Small intestine (tissue), 16 donors: ENCODE measurements at places on chromosomes 13 and 19. TPM values are rescaled to one million over a fixed set of nuclear protein-coding genes. Genes with fewer than 3 reads are reported as not detected.
A peak's percentile ranks its signal among the peaks of the same experiment; 100 is the strongest.

The TMC4 gene
- 140 TPM for polyA plus RNA-seq

The ZNF324B gene
- polyA plus RNA-seq, result 1.1 TPM

The KASH5 gene
- polyA plus RNA-seq, result not detected

GRCh38 chr13:90485436-90485835 is 862.1 kb upstream of the MIR17HG start:
- no peak overlapping the region for H3K27ac ChIP-seq
- no peaks in the 10 kb centered on the region for H3K4me1 ChIP-seq
- H3K27me3 ChIP-seq, result no peaks in the 10 kb centered on the region
- H3K4me3 ChIP-seq, result no peak overlapping the region
- no peaks in the 10 kb centered on the region for H3K36me3 ChIP-seq

DNA sequence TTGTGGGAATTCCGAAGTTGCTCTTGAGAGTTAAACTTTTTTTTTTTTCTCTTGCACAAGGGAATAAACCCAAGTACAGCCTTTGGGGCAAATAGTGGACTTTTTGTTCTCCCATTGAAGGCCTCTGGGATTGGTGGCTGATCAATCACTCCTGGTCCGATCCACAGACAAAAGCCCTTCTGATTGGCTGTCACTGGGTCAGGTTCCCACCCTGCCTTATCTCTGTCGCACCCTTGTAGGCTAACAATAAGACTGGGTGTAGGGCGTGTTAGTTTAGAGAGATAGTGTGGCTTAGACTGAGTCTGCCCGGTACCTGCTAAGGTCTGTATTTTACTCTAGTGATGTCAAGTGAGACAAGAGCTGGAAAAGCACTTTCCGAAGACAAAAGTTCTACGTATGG is 380.8 kb downstream of the NDFIP2 start:
- H3K27me3 ChIP-seq, result no peaks in the 10 kb centered on the region
- no peak overlapping the region for H3K27ac ChIP-seq
- H3K36me3 ChIP-seq, result no peaks in the 10 kb centered on the region
- DNase-seq, result peak; percentile 77

DNA sequence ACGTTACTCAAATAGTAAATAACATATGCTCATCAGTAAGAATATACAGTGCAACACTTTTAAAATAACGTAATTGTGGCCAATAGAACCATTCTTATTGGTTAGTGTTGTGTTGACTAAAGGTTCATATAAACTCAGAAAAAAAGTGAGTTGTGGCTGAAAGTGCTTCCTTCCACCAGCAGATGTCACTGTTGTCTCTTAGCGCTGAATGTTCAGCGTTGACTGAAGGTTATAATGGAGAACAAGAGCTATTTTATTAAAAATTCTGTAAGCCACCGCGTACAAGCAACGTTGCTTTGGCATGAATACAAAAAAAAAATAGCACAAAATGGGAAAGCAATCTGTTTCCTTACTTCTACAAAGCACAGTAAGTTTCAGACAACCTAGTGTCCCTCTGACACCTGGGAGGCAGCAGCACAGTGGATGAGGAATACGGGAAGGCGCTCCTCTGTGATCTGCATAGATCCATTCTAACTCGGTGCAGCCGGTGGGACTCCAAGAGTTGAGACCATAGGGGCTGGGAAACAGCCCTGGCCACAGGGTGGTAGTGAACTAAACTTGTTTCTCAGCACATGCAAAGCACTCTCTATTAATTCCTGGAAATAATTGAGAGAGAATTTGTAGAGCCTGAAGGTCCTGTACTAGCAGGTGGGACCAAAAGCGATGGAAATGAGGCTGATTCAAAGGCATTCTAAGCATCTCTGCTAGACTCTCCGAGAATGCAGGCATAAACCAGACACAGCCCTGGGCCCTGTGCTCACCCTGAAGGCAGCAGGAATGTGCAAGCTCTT is 23.9 kb upstream of the OXGR1 start:
- H3K36me3 ChIP-seq, result no peaks in the 10 kb centered on the region
- no peak overlapping the region for H3K4me3 ChIP-seq
- H3K27ac ChIP-seq, result no peak overlapping the region
- H3K27me3 ChIP-seq, result peaks cover 2% of the 10 kb centered on the region

- no peaks in the 10 kb centered on the region for H3K27me3 ChIP-seq
- H3K27ac ChIP-seq, result no peak overlapping the region
- no peak overlapping the region for H3K4me3 ChIP-seq
These were observed 77.9 kb downstream of the CACNA1A start for GRCh38 chr19:13428352-13428751.

- DNase-seq, result peak; percentile 77
- peaks cover 5% of the 10 kb centered on the region for H3K4me1 ChIP-seq
- H3K27me3 ChIP-seq, result no peaks in the 10 kb centered on the region
- no peak overlapping the region for H3K27ac ChIP-seq
These were observed 11.1 kb upstream of the ARRDC2 start for GRCh38 chr19:17996826-17997316.

DNA sequence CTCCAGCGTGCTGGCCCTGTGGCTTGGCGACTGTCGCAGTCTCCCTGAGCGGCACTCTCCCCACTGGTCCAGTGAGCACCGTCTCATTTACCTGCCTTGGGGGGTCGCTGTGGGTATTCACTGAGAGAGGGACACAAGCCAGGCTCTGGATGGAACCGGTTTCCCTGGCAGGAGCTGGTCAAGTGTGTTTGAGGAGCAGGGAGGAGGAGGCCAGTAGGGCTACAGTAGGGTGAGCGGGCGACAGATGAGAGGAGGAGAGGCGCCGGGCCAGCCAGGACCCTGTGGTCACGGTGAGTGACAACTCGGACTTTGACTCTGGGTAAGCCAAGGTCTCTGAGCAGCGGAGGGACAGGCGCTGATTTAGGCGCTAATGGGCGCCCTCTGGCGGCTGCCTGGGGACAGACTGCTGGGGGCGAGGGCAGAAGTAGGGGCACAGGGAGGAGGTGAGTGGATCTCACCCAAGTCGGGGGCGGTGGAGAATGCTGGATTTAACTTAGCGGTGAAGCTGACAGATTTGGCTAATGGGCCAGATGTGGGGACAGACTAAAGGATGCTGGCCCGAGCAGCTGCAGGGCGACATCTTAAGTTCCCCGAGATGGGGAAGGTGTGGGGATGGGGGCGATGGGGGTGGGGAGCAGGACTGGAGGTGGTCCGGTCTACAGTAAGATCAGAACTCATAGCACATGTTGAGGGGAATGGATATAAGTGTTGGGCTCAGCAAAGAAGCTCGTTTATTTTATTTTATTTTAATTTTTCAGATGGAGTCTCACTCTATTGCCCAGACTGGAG is 4.7 kb upstream of the PRMT1 start:
- H3K27ac ChIP-seq, result peak overlapping the region; percentile 81
- no peaks in the 10 kb centered on the region for H3K36me3 ChIP-seq
- H3K4me3 ChIP-seq, result no peak overlapping the region
- no peaks in the 10 kb centered on the region for H3K27me3 ChIP-seq
- DNase-seq, result peak; percentile 90

GRCh38 chr13:49220856-49221589 is 885 bp downstream of the MLNR start:
- H3K36me3 ChIP-seq, result no peaks in the 10 kb centered on the region
- H3K4me1 ChIP-seq, result peaks cover 6% of the 10 kb centered on the region
- H3K27me3 ChIP-seq, result peaks cover 29% of the 10 kb centered on the region
- H3K4me3 ChIP-seq, result no peak overlapping the region
- DNase-seq, result no peak
- no peak overlapping the region for H3K27ac ChIP-seq

- H3K36me3 ChIP-seq, result no peaks in the 10 kb centered on the region
- H3K4me3 ChIP-seq, result no peak overlapping the region
- H3K4me1 ChIP-seq, result no peaks in the 10 kb centered on the region
- no peaks in the 10 kb centered on the region for H3K27me3 ChIP-seq
- H3K27ac ChIP-seq, result no peak overlapping the region
These were observed 978.7 kb downstream of the SLITRK5 start for GRCh38 chr13:88649855-88650254.
